ENCODE measurements at places on chromosomes 11 and 22.

- no peak for DNase-seq
Measured at GRCh38 chr11:109041876-109042275, 377.0 kb downstream of the DDX10 start.

- no peak for DNase-seq
Measured at GRCh38 chr11:112761911-112762706, 199.1 kb upstream of the NCAM1 start.

DNA sequence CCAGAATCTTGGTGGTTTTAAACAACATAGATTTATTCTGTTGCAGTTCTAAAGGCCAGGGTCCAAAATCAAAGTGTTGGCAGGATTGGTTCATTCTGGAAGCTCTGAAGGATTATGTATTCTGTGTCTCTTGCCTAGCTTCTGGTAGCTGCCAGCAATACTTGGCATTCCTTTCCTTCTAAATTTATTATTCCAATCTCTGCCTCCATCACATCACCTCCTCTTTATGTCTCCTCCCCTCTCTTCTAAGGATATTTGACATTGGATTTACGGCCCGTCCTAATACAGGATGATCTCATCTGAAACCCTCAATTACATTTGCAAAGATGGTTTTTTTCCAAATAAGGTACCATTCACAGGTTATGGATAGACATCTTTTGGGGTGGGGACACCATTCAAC is 186.5 kb downstream of the SBF2 start:
- no peak for DNase-seq

GRCh38 chr11:94132152-94132558 is 3.5 kb downstream of the PANX1 start:
- no peak for DNase-seq

DNA sequence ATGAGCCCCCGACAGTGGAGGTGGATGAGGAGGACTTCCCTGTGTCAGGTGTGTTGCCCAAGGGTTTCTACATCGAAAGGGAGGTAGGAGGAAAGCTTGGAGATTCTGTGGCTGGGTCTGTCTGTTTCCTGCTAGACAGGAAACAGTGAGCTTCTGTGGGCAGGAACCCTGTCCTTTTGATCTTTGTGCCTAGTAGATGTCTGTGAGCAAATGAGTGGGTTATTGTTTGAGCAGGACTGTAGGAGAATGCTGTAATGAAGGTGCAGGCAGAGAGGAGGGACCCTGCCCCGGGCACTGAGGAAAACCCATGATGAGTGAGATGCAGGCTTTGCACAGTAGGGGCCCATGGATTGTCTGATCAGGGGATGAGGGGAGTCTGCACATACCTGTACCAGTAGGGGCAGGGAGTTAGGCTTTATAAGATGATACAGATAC is 14.0 kb downstream of the USP35 start:
- no peak for DNase-seq

All from stimulated activated CD8-positive, alpha-beta memory T cell treated with anti-CD3 and anti-CD28 coated beads, Interleukin-15, amount 100 ng/mL, for 48 hours (primary cell).